RPMI8226 (cell line): ENCODE measurements at places on chromosomes 7 and 10.

- DNase-seq = no peak
These were observed 290.3 kb upstream of the VWC2 start for GRCh38 chr7:49483142-49483541.

DNA sequence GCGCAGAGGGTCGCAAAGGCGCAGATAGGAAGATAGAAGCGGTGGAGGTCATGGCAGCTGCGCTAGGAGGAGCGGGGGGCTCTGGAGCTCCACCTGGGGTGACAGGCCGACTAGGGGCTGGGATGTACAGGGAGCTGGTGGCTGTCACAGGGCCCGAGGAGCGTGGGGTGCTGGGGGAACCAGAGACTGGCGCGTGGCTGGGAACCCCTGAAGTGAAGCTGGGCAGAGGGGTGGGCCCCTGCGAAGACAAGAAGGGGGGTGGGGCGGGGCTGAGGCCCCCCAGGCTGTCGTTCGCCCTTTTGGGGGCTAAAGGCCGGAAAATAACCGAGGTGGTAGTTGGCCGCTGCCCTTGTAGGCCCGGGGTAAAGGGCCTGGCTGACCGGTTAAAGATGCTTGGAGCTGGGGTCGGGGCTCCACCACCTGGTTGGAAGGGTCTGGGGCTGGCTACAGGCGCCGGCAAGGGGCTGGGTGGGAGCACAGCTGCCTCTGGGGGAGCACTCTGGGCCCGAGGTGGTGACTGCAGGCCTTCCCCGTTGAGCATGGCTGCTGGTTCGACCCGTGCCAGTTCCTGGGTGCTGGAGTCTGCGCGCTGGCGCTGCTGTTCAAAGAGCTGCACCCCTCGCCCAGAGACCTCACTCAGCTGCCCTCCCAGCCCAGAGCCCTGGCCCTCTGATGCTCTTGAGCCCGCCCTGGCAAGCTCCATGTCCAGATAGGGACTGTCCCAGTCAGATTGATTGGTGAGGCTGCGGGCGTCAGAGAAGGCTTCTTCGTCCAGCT is 6.8 kb upstream of the MYOZ1 start:
- DNase-seq = no peak

GRCh38 chr10:73877533-73878160 is 3.3 kb upstream of the CAMK2G start:
- no peak for DNase-seq

DNA sequence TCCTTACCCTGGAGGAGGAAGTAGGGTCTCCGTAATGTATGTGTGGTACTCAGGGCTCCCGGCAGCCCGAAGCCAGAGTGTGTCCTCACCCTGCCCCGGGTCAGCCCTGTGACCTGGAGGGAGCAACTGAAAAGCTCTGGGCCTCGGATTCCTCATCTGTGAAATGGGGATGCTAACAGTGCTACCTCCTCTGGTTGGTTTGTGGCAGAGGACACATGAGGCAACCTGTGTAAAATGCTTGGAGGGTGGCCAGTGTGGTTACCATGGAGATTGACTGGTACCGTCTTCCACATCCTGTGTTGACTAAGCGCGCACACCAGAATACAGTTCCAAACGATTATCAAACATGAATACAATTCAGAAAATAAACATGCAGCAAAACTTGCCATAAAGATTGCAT is 163.8 kb upstream of the KLF6 start:
- peak; percentile 8 for DNase-seq

- no peak for DNase-seq
These were observed 67.9 kb upstream of the AFAP1L2 start for GRCh38 chr10:114471906-114472876.

DNA sequence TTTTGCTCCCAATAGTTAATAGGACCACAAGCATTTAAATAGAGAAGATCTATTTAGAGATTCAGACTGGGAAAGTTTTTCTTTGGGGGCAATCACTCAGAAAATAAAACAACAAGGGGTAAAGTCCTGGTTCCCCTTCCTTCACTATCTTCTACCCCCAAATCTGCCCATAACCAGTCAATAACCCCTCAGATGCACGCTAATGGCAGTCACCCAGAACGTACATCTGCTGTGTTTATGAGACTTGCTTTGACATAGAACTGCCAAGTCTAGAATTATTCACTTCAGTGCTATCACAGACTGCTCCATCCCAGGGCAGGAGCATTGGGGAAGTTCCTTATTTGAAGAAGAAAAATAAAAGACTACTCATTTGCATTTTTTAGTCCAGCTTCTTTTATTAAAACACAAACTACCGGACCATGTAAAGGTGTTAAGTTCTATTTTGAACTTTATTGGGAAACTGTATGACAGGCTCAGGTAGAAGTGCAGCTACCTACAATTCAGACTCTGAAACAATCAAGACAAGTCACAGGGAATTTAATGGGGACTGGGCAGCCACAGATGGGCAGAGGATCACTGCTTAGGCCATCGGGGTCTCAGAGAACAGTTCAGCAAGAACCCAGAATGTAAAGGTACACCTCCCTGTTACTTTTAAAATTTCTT is 38.4 kb downstream of the ANK3 start:
- no peak for DNase-seq

- no peak for DNase-seq
These were observed 8.8 kb downstream of the LIMK1 start for GRCh38 chr7:74092321-74092963.

DNA sequence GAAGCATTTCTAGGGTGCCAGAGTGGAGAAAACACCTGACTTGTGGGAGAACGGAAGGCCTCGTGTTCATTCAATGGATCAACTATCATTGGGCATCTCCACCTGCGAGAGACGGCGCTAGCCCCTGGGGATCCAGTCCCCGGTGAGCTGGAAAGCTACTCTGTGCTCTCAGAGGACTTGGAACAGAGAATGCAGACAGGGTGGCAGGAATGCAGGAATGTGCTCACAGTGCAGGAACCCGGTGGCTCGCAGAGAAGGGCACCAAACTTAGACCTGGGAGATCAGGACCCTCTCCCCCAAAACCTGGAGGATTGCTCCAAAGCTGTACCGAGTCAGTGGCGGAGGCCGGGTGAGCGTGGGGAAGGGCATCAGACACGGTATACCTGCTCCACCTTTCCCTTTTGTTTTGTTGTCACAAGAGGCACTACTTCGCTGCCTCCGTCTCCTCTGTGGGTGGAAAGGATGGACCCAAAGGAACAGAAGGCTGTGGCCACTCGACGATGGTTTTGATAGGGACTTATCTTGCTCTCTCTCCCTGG is 569.0 kb upstream of the C7orf33 start:
- no peak for DNase-seq

DNA sequence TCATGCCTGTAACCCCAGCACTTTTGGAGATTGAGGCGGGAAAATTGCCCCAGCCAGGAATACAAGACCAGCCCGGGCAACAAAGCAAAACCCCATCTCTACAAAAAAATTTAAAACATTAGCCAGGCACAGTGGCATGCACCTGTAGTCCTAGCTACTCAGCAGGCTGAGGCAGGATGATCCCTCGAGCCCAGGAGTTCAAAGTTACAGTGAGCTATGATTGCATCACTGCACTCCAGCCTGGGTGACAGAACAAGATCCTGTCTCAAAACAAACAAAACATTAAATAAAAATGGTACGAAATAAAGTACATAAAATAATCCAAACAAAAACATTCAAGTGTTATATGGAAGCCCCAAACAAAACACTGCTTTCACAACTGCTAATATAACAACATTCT is 125.0 kb downstream of the SNX13 start:
- no peak for DNase-seq

DNA sequence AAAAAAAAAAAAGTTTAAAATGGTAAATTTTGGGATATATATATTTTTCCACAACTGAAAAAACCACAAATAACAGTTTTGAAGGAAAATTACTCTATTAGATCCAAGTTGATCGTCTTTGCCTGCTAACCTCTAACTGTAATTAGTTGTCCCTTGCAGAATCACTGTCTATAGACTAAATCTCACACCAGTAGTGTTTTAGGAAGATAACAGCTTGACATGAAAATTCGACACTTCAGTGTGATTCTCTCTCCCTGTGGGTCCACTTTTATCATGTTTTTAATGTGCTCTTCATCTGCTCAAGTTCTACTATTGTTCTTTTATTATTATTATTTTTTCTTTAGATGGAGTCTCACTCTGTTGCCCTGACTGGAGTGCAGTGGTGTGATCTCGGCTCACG is 24.5 kb upstream of the ARHGAP21 start:
- no peak for DNase-seq

GRCh38 chr10:3415878-3416605 is 243.5 kb upstream of the PITRM1 start:
- DNase-seq = no peak

DNA sequence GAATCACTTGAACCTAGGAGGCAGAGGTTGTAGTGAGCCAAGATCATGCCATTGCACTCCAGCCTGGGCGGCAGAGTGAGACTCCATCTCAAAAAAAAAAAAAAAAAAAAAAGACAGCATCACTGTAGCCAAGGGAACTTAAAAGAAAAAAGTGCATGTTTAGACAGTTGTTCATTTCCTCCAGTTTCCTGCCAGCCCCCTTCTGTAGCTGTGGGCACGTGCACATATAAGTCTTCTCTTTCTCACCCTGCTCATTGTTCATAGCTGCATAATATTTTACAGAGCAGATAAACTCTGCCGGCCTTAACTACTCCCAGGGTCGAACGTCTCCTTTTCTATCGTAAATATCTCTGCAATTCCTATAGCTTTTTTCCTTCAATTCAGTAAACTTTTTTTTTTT is 132.6 kb downstream of the LHPP start:
- no peak for DNase-seq

DNA sequence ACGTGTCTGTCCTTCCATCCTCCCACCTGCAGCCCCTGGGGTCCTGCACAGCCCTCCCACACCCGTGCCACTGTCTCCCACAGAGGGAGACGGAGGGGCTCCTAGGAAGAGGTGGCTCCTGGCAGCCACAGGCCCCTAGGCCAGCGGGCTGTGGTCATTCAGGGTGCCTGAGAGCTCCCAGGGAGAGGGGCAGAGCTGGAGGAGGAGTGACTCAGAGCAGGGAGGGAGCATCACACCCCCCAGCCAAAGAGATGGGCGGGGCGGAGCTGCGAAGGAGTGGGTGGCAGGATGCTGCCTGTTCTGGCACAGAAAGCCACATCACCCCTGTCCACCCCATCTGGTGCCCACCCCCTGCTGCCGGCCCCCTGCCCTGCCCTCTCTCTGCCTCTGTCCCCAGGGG is 50.5 kb downstream of the STK32C start:
- no peak for DNase-seq

DNA sequence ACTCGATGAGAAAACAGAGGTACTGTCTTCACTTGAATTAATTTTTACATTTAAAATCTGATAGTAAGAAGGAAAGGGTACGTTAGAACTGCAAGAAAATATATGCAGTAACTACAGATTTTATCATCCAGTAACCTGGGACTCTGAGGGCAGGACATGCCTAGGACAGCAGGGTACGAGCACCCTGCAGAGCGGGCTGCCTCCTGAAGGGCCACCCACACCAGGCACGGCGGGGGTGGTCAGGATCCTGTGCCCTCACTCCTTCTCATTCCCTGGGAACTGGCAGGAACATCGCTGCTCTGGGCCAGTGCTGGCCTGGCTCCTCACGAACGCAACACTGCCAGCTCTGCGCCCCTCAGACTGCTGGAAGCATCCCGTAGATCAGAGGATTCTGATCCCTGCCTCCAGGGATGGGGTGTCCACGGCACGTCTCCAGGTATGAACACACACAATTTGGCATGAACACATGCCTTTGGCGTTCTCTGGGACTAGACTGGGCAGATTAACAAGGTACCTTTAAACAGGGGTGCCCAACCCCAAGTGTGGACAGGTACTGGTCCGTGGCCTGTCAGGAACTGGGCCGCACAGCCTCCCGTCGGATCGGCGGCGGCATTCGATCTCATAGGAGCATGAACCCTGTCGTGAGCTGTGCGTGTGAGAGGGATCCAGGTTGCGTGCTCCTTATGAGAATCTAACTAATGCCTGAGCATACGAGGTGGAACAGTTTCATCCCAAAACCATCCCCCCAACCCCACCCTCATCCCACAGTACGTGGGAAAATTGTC is 99.3 kb upstream of the FAM20C start:
- DNase-seq = no peak

DNA sequence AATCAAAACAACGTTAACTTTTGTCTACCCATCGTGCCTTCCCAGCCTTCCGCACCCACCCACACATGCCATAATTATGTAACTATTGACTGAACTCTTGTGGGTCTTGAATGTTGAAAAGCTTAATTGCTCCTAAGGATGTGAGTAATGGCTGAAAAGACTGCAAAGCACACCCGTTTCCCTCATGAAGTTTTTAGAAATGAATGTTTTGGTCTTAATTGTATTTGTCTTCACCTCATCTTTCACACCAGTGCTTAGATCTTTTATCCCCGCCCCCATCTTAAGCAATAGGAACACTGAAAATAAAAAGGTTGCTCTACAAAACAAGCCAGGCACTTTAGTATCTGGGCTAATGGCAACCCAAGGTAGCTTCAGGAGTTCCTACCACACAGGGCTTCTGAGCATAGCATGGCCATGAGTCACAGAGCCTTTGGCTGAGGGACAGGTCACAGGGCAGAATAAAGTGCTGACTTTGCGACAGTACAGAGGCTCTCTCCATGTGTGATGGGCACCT is 690.5 kb downstream of the PARD3 start:
- DNase-seq = peak; percentile 10

DNA sequence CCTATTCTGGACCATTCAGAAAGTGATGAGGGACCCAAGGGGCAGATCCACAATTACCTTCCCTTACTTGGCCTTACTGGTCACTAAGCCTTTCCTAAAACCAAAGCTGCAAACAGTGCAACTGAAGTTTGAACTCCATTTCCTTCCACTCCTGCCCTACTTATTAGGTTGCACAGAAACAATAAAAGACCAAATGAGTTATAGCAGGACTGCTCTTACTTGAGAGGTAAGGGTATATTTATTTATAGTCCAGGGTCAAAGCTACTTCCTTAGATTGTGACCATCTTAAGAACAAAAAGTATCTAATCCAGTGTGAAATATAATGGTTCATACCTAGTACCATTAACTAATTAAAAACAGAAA is 27.0 kb downstream of the CDK6 start:
- DNase-seq = no peak
